ENCODE measurements at places on chromosomes 7 and 10. TPM values are rescaled to one million over a fixed set of nuclear protein-coding genes. Genes with fewer than 3 reads are reported as not detected.

The CLDN3 gene
- not detected for total RNA-seq

The TMEM196 gene
- not detected for total RNA-seq

The TEX36 gene
- not detected for total RNA-seq

The LRRTM3 gene
- total RNA-seq, result not detected

The OPN1SW gene
- total RNA-seq, result not detected

The H2BK1 gene
- total RNA-seq, result not detected

The CACNA2D1 gene
- not detected for total RNA-seq

The VSTM2A gene
- not detected for total RNA-seq

The CNNM1 gene
- 0.13 TPM for total RNA-seq

The MBL2 gene
- total RNA-seq, result not detected

The PKD2L1 gene
- total RNA-seq, result 0.10 TPM
